ENCODE measurements at places on chromosomes 2 and 18. TPM values are rescaled to one million over a fixed set of nuclear protein-coding genes. Genes with fewer than 3 reads are reported as not detected.

The SCYGR4 gene
- not detected for total RNA-seq

The NPPC gene
- not detected for total RNA-seq

The TFCP2L1 gene
- total RNA-seq, result not detected

The ABCA12 gene
- total RNA-seq, result under 0.01 TPM

The MTERF4 gene
- total RNA-seq, result 43.5 TPM

The CLEC4F gene
- not detected for total RNA-seq

The TMEM237 gene
- 31.9 TPM for total RNA-seq

The C1QL2 gene
- total RNA-seq, result not detected

The IL1RL2 gene
- total RNA-seq, result 2.3 TPM

The MAP3K2 gene
- 56.9 TPM for total RNA-seq

The RNF125 gene
- 1.5 TPM for total RNA-seq

The SIX3 gene
- total RNA-seq, result not detected

The BABAM2 gene
- total RNA-seq, result 23.0 TPM

The XPO1 gene
- total RNA-seq, result 226 TPM

The GALR1 gene
- not detected for total RNA-seq

The MROH2A gene
- total RNA-seq, result not detected

The STK11IP gene
- 22.8 TPM for total RNA-seq

The TM4SF20 gene
- not detected for total RNA-seq

The KLHL41 gene
- 9.8 TPM for total RNA-seq

Data from smooth muscle cell of trachea (primary cell).